Activated CD4-positive, alpha-beta T cell treated with anti-CD3 and anti-CD28 coated beads, Interleukin-2, amount 50 U/mL, for 24 hours (primary cell): ENCODE measurements at places on chromosomes 11 and 22.

- no peak for DNase-seq
Measured at GRCh38 chr22:42068291-42068690, 2.3 kb downstream of the NAGA start.

- DNase-seq, result no peak
Measured at GRCh38 chr22:30780026-30780425, 85.4 kb downstream of the OSBP2 start.

- DNase-seq, result no peak
Measured at GRCh38 chr11:134244593-134244992, 8.6 kb downstream of the THYN1 start.

DNA sequence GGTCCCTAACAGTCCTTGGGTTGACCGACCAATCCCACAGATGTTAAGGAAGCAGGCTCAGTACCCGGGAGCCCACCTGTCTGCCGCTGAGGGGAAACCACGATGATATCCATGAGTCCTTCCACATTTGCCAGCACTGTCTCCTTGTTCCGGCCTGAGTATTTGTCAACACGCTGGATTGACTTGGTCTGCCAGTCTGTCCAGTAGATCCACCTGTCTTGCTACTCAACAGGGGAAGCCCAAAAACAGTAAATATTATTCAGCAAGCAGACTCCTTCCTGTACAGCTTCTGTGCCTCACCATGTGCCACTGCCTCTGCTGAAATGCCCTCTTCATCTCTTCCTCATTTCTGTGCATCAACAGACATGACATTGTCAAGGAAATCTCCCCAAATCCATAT, 22.8 kb upstream of the CKAP5 start:
- DNase-seq, result no peak

DNA sequence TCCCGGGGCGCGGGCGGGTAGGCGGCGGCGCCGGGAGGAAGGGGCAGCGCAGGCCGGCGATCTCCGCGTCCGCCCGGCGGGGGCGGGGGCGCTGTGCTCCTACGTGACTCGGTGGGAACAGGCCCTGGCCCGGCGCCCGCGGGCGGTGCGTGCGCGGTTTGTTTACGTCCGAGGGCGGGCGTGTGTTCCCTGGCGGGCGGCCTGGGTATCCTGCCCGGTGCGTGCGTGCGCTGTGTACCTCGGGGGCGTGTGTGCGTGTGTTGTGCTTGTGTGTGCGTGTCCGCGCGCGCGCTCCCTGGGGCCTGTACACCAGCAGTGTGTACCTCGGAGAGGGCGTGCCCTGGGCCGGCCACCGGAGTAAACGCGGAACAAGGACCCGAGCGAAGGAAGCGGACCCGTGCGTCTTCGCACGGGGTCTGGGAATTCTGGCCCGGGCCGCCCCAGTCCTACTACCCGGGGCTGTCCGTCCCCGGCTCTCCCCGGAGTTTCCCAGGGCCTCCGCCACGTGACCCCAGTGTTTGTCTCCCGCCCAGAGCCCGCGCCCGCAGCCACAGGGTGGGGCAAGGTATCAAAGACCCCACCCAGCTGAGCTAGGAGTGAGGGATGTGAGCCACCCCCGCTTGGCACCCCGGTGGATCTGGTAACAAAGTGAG, 769 bp downstream of the MAFF start:
- DNase-seq, result no peak

GRCh38 chr11:86693518-86693917, 21.1 kb upstream of the ME3 start:
- no peak for DNase-seq

- DNase-seq, result no peak
Measured at GRCh38 chr11:78046486-78046854, 17.2 kb upstream of the THRSP start.

DNA sequence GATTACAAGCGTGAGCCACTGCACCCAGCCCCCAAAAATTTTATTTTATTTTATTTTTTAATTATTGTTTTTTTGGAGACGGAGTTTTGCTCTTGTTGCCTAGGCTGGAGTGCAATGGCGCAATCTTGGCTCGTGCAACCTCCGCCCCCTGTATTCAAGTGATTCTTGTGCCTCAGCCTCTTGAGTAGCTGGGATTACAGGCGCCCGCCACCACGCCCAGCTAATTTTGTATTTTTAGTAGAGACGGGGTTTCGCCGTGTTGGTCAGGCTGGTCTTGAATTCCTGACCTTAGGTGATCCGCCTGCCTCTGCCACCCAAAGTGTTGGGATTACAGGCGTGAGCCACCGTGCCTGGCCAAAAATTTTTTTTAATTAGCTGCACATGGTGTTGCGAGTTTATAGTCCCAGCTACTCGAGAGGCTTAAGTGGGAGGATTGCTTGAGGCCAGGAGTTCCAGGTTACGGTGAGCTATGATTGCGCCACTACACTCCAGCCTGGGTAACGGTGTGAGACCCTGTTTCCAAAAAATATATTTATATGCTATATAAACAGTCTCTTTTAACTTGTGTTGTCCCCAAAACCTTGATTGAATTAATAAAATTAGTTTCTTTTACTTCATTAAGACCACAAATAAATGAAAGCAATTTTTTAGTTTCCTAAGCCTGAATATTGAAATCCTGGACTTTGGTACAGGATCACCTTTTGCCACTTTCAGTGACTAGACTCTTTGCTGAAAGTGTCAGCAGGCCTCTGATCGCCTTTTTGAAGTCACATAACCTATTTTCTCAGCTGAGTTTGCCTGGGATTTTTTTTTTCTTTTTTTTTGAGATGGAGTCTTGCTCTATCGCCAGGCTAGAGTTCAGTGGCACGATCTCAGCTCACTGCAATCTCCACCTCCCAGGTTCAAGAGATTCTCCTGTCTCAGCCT, 16.2 kb downstream of the ATG13 start:
- DNase-seq, result no peak

DNA sequence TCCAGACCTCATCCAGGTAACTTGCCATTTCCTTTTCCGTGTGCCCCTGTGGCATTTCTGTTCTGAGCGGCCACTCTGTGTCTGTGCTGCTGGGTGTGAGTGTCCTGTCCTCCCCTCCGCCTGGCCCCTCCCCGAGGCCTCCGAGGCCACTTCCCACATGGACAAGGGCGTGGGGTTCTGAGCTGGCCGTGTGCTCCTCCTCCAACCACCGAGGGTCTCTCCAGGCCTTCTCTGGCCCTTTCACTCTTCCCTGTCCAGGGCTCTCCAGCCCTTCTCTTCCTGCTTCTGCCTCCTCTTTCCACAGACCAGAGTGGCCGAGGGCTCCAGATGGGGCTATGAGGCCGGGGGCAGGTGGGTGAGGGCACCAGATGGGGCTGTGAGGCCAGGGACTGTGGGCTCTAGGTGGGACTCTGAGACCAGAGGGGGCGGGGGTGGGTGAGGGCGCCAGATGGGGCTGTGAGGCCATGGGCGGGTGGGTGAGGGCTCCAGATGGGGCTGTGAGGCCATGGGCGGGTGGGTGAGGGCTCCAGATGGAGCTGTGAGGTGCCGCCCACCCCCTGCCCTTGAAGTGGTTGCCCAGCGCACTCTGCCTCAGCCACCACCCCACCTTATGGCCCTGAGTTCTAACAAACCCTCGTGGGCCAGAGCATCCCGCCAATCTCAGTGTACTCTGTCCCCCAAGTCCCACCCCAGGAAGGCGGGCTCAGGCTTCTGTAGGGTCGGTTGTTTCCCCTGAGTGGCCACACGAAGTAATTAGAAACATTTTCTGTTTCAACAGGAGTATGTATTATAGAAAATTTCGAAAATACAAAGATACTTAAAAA, 24.1 kb downstream of the PTDSS2 start:
- no peak for DNase-seq

DNA sequence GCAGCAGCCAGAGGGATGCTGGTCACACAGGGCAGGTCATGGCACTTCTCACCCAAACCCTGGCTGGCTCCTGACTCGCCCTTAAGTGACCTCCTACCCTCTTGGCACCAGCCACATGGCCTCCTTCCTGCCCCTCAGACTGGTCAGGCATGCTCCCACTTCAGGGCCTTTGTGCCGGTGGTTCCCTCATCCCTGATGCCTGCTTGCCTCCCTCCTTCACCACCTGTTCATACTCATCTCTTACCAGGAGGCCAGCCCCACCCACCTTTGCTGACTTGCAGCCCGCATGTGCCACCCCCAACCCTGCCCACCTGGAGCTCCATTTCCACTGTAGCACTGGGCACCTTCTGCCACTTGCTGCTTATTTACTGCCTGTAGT, 20.1 kb downstream of the GNAZ start:
- no peak for DNase-seq

- DNase-seq, result no peak
Measured at GRCh38 chr22:33867118-33867866, 53.0 kb downstream of the LARGE1 start.

DNA sequence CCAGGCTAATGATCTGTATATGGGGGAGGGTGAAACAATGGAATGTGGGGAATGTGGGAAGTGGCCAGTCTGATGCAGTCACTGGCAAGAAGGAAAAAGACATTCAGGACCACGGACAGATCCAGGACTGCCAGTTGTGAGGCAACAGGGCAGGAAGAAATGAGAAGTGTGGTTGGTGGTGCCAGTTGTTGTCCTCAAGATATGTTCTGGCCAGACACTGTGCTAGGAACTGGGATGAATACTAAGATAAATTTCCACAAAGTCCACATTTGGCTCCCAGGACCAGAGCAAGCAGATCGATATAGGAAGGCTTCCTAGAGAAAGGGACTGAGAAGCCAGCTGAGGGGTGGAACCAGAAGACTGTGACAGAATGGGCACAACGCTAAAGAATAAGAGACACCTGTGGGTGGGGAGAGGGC, 6.8 kb upstream of the TPBGL start:
- DNase-seq, result no peak

DNA sequence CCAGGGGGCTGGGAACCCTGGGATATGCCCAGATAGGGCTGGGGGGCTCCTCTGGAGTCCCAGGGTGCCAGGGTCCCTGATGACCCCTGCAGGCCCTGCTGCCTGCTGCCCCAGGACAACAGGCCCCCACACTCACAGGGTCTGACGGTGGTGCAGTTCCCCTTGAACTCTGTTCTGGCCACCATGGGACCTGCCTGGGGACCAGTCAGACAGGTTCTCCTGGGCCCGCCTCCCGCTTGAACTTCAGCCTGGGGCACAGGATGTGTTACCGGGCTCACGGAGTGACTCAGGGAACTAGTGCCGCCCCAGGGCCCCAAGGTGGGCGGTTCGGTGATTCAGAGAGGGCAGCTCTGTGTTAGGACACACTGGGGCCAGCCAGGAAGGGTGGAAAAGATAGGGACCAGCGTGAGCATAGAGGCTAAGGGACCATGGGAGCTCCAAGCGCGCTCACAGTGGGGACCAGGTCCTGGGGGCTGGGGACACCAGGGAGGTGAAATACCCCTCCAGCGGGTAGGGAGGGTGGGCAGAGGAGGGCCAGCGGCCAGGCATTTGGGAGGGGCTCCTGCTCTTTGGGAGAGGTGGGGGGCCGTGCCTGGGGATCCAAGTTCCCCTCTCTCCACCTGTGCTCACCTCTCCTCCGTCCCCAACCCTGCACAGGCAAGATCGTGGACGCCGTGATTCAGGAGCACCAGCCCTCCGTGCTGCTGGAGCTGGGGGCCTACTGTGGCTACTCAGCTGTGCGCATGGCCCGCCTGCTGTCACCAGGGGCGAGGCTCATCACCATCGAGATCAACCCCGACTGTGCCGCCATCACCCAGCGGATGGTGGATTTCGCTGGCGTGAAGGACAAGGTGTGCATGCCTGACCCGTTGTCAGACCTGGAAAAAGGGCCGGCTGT, 21.5 kb upstream of the TXNRD2 start:
- DNase-seq, result no peak

DNA sequence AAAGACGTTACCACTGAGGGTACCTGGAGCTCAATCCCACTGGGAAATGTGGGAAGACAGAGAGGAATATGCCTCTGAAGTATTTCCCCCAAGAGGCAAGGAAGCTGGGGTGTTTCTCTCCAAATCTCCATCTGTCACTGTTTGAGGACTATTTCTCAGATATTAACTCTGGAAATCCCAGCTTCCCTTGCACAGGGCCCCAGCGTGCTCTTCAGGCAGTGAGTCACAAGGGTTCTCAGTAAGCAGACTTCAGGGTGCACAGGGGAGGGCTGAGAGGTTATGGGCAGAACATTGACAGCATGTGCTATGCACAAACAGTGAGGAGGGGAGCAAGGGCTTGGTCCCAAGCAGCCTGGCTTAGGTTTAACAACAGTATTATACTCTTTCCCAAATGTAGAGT, 60.9 kb upstream of the EED start:
- no peak for DNase-seq

DNA sequence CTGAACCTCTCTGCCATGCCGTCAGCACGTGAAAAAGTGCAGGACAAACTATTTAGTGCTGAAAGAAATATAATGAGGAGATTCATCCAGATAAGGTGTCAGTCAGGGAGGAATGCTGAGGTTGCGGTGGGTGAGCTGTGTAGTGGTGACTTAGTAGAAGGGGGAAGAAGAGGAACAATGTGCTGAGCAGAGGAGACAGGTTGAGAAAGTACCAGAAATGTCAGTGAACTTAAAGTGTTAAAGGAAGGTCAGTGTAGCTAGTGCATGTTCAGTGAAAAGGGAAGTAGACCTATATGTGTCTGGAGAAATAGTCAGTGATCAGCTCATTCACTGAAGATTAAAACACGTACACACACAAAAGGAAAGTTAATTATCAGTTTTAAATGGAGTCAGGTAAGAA, 237.6 kb upstream of the CCDC179 start:
- no peak for DNase-seq

DNA sequence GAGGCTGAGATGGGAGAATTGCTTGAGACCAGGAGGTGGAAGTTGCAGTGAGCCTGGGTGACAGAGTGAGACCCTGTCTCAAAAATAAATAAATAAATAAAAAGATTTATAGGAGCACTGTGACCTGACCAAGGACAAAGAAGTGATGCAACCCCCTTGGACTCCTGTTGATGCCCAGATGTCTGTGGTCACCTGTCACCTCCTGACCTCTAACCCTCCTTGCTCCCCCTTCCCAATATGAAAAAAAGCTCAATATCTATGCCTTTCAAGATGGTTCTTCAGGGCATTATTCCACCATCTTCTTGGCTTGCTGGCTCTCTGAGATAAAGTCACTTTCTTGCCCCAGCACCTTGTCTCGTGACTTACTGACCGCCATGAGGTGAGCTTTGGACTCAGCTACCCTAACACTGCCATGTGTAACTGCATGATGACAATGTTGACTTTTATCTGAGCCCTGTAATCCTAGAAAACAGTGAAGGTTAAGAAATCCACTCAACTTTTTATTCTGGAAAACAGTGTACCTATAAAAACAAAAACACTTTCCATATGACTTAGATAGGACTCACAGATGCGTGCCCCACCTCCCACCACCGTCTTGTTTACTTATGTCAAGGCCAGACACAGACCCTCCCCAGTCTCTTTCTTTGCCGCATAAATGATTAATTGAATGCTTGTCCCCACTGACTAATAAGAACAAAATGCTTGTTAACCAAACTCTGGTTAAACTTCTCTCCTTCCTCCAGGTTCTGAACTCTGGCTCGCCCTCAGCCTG, 360.5 kb downstream of the BUD13 start:
- no peak for DNase-seq

DNA sequence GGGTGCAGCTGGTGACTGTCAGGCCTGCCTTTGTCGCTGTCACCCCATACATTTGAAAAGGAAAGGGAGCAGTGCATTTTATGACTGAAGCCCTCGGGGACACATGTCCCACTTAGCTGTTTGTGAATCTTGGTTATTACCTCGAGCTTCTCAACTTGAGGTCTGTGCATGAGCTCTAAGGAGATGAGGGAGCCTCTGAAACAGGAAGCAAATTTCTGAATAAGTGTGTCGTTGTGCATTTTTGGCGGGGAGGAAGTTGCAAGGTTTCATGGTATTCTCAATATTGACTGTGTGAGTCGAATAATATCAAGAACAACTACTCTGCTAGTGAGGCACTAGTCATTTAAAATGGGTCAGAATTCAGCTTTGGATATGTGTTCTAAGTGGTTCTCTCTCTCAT, 149.7 kb upstream of the PLET1 start:
- DNase-seq, result no peak

GRCh38 chr11:116499396-116500003, 273.3 kb downstream of the BUD13 start:
- peak; percentile 7 for DNase-seq
